MCF 10A (cell line): ENCODE measurements at places on chromosomes 3 and 15. TPM values are rescaled to one million over a fixed set of nuclear protein-coding genes. Genes with fewer than 3 reads are reported as not detected.

GRCh38 chr3:78872195-78872594 is 895.6 kb downstream of the ROBO1 start:
- DNase-seq: no peak
- H3K4me1 ChIP-seq: peaks cover 18% of the 10 kb centered on the region
- no peak overlapping the region for H3K27ac ChIP-seq
- H3K36me3 ChIP-seq: no peaks in the 10 kb centered on the region

- H3K4me1 ChIP-seq: peaks cover 18% of the 10 kb centered on the region
- DNase-seq: no peak
- H3K36me3 ChIP-seq: no peaks in the 10 kb centered on the region
- no peak overlapping the region for H3K27ac ChIP-seq
- no peak overlapping the region for H3K4me3 ChIP-seq
Observed at GRCh38 chr15:56035166-56035565, 41.8 kb upstream of the NEDD4 start.

- no peaks in the 10 kb centered on the region for H3K27me3 ChIP-seq
- DNase-seq: no peak
- no peak overlapping the region for H3K27ac ChIP-seq
Observed at GRCh38 chr3:128399221-128399915, 67.3 kb downstream of the DNAJB8 start.

- H3K27ac ChIP-seq: no peak overlapping the region
- H3K4me1 ChIP-seq: no peaks in the 10 kb centered on the region
- no peak overlapping the region for H3K4me3 ChIP-seq
- H3K36me3 ChIP-seq: no peaks in the 10 kb centered on the region
Observed at GRCh38 chr3:16392717-16393116, 120.8 kb downstream of the RFTN1 start.

DNA sequence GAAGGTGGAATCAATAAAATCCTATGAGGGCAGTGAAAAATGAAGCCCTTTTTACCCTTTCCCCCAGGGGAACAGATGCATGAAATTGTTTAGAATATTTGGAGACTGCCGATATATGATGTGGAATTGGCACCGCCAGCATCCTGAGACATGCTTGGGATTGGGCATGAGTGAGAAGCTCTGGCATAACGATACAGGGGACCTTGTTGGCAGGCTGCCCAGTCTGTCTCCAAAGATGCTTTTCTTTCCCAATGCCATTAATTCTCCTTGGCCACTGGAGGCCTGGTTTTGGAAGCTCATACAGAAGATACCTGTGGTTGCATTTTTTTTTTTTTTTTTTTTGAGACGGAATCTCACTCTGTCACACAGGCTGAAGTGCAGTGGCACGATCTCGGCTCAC is 800.6 kb upstream of the LMCD1 start:
- H3K4me3 ChIP-seq: no peak overlapping the region
- no peaks in the 10 kb centered on the region for H3K36me3 ChIP-seq
- no peaks in the 10 kb centered on the region for H3K4me1 ChIP-seq
- no peaks in the 10 kb centered on the region for H3K27me3 ChIP-seq
- H3K27ac ChIP-seq: no peak overlapping the region

- no peaks in the 10 kb centered on the region for H3K27me3 ChIP-seq
- H3K27ac ChIP-seq: peak overlapping the region; percentile 28
- H3K4me1 ChIP-seq: no peaks in the 10 kb centered on the region
- peaks cover 12% of the 10 kb centered on the region for H3K36me3 ChIP-seq
- peak; percentile 4 for DNase-seq
Observed at GRCh38 chr3:138600100-138600745, 6.2 kb upstream of the CEP70 start.

SH3GL3 gene
- total RNA-seq: 0.19 TPM in 1 of 2 replicates, not detected in the other

CPLX3 gene
- not detected in 2 replicates for total RNA-seq

APOD gene
- total RNA-seq: 0.83 and 1.9 TPM in 2 replicates

MB21D2 gene
- 3.6 and 4.4 TPM in 2 replicates for total RNA-seq
